ENCODE measurements at places on chromosomes 11 and 22.

GRCh38 chr22:35918456-35918855 is 110.2 kb downstream of the RBFOX2 start:
- no peak for DNase-seq

- no peak for DNase-seq
Measured at GRCh38 chr22:30731658-30732057, 37.0 kb downstream of the OSBP2 start.

- no peak for DNase-seq
Measured at GRCh38 chr11:73085189-73085875, 56.8 kb downstream of the FCHSD2 start.

GRCh38 chr22:43829904-43830851 is 18.1 kb upstream of the EFCAB6 start:
- DNase-seq, result peak; percentile 67

DNA sequence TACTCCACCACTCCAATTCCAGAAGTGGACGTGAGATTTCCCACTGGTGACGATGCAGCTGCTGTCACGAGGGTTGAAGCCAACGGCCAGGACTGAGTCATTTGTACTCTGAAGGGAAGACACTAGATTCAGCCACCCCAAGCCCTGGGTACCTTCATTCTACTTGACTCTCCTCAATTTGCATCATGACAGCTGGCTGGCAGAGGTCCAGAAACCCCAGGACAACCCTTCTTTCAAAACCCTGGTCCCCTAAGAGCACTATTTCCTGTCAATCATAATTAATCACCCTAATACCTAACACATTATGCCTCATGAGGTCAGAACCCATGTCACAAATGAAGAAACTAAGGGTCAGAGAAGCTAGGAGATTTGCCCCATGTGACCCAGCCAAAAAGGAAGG is 4.9 kb downstream of the EML3 start:
- DNase-seq, result no peak

- DNase-seq, result no peak
Measured at GRCh38 chr11:114438303-114438702, 964 bp upstream of the REXO2 start.

DNA sequence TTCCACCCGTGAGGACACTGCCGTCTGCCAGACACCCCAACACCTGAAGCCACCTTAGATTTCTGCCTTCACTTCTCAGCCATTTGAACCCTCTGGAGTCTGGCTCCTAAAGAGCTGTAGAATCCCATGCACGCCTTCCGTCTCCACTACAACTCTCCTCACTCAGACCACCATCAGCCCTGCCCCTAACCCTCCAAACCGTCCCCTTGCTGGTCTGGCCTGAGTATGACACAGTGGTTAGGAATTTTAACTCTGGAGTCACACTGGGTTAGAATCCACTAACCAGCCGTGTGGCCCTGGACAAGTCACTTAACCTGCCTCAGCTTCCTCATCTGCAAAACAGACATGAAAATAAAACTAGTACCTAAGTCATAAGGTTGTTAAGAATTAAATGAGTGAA is 3.0 kb downstream of the CNIH2 start:
- DNase-seq, result no peak

DNA sequence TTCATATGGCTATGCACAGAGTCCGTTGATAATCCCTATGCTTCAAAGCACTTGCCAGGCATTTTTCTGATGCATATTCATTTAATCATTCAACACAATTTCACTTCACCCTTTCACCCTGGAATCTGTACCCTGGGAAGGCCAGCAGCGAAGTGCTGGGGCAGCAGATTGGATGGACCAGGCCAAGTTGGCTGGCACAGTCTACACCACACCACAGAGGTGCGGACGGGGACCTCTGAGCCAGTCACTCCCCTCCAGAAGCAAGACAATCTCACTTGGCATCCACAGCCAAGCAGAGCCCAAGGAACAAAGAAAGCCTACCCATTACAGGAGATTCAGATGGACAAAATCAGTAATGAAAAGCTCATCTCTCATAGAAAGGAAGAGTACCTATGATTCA is 130.2 kb downstream of the GALNT18 start:
- no peak for DNase-seq

- DNase-seq, result no peak
Measured at GRCh38 chr11:41309716-41310115, 149.7 kb downstream of the LRRC4C start.

- DNase-seq, result no peak
Measured at GRCh38 chr22:37432708-37433054, 5.4 kb upstream of the ELFN2 start.

GRCh38 chr11:14609902-14610301 is 33.7 kb upstream of the PDE3B start:
- no peak for DNase-seq

DNA sequence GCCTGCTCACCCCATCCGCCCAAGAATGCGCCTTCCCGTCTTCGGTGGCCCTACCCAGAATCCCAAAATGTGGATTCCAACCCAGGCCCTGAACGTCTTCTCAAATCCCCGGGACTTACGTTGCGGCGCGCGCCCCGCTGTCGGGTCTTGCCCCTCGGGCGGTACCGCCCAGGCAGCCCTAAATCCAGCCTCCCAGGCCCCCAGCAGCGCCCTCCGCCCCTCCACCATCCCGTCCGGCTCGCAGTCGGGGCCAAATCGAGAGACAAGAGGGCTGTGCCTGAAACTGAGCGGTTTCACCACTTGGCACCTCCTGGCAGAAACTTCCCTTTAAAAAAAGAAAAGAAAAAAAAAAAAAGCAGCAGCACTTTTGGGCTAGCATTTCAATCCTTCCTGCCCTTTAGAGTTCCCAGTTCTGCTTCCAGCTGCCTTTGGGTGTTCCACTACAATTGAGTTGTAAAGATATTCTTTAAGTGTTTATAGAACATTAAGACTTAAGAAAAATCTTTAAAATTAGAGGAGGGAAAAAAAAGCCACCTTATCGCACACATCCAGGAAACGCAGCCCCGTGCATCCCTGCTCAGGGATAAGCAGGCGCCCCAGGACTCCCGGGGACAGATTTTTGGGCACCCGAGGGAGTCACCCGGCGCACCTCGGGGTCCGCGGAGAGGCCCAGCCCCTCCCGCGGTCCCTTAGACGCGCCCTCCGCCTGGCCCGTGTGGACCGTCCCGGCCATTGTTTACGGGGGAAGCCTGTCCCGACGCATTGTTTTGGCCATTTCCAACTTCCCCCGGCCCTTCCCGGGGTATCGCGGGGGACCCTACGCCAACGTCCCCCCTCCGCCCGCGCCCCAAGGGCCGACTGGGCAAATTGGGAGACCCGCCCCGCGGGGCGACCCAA is 57.6 kb downstream of the KCNJ4 start:
- peak; percentile 36 for DNase-seq

- no peak for DNase-seq
Measured at GRCh38 chr22:29442976-29443375, 4.6 kb downstream of the RFPL1 start.

- no peak for DNase-seq
Measured at GRCh38 chr11:122742301-122743018, 86.9 kb downstream of the UBASH3B start.

- no peak for DNase-seq
Measured at GRCh38 chr11:127965939-127966668, 621.3 kb downstream of the ETS1 start.

- DNase-seq, result no peak
Measured at GRCh38 chr11:28536504-28537267, 428.5 kb downstream of the METTL15 start.

- DNase-seq, result peak; percentile 81
Measured at GRCh38 chr11:69799582-69799981, 19.6 kb downstream of the FGF3 start.

DNA sequence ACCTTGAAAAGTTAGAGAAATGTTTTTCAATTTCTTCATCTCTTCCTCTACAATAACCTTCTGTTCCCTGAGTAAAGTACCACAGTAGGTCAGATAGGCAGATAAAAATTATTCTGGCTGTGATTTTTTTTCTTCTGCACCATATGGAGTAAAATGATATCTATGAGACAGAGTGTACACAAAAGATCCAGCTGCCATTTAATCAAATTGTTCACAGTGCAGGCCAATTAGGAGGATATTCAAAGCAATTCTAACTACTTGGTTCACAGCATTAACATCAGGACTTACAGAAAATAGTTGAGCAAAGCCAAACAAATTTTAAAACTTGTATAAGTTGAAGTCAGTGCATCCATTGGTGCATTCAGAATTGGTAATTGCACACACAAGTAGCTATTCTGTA is 147.9 kb upstream of the LUZP2 start:
- no peak for DNase-seq

- DNase-seq, result no peak
Measured at GRCh38 chr11:62104816-62105653, 18.8 kb upstream of the INCENP start.

DNA sequence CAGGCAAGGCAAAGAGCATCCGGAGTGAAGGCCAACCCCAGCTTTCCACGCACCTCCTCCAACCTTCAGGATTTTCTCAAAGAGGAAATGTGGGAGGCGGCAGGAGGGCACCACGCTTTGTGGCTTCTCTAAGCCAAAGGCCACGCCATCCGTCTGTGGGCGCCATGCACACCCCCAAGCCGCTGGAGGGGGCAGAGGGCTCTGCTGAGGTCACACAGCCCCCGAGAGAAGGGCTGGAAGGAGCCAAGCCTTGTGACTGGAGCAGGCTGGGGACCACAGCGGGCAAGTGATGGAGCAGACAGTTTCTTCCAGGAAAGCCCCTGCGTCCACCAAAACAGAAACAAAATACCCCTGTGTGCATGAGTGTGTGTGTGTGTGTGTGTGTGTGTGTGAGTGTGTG is 527.4 kb downstream of the BRD1 start:
- no peak for DNase-seq

GRCh38 chr11:87444993-87445392 is 407.3 kb downstream of the TMEM135 start:
- DNase-seq, result no peak
